ENCODE measurements at places on chromosomes 13 and 19.

DNA sequence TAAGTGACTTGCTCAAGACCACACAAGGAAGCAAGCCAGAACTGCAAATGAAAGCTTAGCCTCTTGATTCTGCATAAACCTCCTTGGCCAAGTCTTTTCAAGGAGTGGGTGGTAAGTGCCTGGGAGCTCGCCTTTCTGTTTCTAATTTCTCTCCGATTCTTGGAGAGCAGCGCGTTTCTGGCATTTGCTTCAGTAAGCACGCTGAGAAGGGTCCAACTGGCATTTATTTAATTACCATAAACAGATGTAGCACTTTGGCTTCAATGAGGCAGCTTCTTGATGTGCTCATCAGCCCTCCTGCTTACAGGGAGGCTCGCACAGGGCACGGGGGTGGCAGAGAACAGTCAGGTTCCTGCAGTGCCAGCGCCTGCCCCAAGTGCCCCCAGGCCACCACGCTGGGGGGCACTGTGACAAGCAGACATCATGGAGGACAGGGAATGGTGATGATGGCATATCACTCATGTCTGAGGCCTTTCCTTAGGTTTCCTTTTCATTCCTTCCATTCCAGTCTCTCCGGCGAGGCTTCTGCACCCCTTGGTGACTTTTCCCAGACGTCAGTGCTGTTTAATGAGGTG, 13.3 kb downstream of the SIAH3 start:
- no peak for DNase-seq

DNA sequence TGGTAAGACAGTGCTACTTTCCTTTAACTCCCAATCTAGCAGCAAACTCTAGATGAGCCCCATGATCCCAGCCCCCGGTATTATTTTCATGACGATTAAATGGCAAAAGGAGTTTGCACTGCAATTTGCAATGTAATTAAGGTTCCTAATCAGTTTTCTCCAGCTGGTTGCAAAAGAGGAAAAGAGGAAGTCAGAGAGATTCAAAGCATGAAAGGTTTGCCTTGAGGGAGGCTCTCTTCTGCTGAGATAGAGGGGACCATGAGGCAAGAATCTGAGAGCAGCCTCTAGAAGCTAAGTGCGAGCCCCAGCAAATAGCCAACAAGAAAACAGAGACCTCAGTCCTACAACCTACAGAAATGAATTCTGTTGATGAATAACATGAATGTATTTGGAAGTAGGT, 527.1 kb downstream of the UQCRFS1 start:
- DNase-seq: no peak

GRCh38 chr13:51781246-51782022, 22.5 kb downstream of the DHRS12 start:
- DNase-seq: peak; percentile 56

DNA sequence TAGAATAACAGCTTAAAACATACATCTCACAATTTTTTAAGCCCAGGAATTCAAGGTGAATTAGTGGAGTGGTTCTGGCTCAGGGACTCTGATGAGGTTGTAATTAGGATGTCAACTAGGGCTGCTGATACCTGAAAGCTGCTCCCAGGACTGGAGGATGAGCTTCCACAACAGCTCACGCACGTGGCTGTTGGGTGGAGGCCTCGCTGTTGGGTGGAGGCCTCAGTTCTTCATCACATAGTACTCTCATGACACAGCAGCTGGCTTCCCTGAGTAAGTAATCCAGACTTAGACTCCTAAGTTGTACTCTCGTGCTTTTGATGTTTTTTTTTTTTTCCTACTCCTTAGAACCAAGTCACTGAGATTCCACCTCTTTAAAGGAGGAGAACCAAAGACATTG, 577.1 kb upstream of the PRR20A start:
- DNase-seq: no peak

DNA sequence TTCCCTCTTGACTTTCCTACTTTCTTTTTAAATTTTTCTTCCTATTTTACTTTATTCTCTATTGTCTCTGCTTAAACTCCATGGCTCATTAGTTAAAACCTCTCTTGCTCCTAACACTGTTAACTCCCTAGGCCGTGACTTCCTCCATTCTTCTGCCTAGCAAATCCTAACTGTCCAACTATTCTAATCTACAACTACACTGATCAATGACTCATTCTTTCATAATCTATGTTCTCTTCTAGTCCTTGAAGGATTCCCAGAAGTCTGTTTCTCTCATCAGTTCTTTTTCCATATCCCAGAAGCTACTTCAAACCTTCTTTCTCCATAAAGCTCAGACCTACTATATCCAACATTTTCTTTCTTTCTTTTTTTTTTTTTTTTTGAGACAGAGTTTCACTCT, 66.9 kb downstream of the MICU2 start:
- peak; percentile 30 for DNase-seq

DNA sequence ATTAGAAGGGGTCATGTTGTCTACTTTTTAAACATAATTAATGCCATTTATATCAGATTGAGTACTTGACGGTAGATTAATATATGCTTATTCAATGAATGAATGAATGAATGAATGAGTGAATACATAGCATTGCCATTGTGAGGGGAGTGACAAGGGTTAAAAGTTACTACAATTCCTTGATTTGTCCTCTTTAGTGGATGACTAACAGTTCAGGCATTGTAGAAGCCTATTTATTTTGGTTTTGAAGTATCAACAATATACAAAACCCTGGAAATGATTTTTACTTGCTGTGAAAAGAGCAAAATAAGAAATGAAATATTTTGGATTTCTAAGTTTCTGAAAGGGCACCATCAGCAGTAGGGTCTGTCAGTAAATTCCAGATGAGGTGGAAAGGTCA, 122.7 kb downstream of the CYSLTR2 start:
- DNase-seq: peak; percentile 40

GRCh38 chr19:11242864-11243797, 3.7 kb downstream of the ANGPTL8 start:
- DNase-seq: peak; percentile 85

DNA sequence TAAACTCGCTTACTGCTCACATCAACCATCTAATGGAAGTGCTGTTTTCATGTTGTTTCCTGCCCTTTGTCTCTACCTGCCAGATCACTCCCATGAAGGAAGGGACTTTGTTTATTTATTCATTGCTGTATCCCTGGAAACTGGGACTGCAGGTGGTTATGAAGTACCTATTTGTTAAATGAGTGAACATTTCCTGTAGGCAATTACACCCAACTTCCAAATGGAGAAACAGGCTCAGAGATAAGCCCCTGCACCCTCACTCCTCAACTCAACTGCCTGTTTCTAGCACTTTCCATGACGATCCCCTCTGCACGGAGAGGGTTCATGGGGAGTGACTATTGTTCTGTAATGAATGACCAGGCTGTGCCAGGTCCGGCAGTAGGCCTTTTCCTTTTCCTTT, 1.9 kb upstream of the SELENOW start:
- no peak for DNase-seq

DNA sequence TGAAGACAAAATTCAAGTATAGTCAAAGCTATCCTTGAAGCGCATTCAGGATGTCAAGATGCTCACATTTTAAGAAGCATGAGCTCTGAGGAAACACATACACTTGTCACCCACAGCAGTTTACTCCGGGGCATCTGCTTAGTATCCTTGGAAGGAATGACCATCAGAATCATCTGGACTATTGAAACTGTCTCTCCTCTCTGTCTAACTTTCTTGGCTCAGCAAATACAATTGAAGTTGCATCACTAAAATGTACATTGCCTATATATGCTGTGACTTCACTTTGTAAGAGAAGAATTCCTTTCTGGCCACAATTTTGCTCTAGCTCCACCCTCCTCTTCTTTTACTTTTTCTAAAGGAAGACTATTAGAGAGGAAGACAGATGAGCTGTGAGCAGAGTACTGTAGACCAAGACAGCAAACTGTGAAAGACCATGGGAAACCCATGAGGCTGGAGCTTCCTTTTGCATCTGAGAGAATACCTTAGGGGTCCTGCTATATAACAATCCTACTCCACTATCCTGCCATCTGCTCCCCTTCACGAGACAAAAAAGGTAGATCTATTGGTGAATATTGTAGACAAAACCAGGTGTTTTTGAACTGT, 906.3 kb downstream of the PCDH9 start:
- no peak for DNase-seq

DNA sequence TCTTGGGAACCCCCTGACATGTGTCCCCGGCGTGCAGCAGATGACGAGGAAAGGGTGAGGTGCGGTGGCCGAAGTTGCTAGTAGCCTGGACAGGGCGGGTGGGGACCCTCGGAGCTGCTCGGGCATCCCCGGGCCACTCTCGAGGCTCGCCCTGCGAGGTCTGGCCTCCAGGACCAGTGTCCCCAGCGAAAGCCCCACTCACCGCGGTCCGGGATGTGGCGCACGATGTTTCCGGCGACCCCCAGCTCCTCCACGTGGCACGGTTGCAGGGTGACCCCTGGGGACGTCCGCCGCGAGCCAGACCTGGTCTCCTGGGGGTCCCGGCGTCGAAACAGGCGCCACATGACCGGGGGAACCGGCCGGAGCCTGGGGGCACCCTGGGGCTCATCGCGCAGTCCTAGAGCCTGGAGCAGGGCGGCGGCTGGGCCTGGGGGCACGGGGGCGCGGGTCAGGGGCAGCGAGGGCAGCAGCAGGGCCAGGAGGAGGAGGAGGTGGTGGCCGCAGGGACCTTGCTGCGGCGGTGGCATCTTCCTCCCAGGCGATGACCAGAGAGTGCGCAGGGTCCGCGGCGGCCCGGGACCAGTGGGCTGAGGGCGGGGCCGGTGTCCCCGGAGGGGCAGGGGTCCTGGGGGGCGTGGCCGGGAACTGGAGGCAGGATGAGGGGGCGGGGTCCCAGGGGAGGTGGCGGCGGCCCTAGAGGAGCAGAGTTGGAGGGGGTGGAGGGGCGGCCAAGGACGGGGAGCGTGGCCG, 26.0 kb downstream of the CERS1 start:
- DNase-seq: no peak

Measured in GM23248 (cell line).